Pancreas (tissue), 10 donors: ENCODE measurements at places on chromosomes 12 and 14.

DNA sequence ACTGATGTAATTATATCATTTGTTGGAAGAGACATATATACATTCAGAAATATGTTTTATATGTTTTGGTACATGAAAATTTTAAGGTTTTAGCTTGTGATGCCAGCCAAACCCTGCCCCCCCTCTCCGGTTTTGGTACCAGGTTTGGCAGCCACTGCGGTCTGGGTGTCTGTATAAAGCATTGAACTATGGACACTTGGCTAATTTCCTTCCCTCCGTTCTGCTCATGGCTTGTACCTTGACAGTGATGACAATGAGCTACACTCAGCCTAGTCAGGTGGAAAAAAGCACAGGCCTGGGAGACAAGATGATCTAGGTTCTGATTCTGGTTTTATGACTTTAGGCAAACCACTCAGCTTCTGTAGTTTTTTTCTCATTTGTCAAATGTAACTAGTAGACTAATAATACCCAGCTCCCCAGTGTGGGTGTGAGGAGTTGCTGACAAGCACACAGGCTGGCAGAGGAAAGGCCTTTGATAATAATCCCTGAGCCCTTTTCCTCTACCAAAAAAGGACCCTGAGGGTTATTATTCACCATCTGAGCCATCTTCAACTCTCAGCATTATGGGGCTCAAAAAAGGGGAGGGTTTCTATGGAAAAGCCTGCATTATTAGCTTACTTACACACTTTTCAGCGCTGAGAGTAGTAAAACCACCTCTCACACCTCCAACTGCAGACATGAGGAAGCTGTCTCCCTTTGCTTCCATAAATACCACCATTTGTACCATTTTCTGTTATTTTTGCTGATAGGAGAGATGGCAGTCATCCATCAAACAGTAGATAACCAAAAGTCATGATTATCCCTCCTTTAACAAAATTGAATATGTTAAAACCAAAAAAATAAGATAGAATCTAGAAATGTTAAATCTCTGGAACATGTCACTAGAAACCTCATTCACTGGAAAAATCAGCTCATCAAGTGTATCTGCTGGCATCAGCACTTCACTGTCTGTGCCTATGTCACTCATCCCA lies 76.3 kb upstream of the PSMC1 start:
- DNase-seq, result no peak

- peak; percentile 46 for DNase-seq
Measured at GRCh38 chr12:54588110-54588889, at the start of gene PPP1R1A. TSS of gene PPP1R1A (minus strand) at chr12:54588659. CDS start at chr12:54588488, 171 bp downstream.

DNA sequence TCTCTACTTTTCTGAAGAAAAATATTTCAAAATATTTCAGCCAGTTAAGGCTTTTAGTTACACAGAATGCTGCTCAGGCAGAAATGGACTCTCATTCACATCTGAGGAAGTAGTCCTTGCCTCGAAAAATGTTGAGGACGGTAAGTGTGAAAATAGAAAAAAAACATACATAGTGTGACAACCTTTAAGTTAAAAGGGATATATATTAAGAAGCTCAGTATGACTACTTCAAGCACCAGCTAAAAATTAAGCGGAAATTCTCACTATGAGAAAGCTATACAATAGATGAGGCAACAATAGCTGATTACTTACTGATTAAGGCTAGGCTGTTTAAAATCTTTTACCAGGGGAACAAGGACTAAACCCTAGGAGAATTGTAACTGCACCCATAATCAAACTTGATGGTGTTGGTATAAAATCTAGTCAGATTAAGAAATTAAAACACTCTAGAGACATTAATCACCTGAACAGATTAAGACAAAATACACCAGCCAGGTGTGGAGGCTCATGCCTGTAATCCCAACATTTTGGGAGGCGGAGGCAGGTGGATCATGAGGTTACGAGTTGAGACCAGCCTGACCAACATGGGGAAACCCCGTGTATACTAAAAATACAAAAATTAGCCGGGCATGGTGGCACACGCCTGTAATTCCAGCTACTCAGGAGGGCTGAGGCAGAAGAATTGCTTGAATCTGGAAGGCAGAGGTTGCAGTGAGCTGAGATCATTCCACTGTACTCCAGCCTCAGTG lies 53.9 kb downstream of the HNRNPC start:
- DNase-seq, result no peak

DNA sequence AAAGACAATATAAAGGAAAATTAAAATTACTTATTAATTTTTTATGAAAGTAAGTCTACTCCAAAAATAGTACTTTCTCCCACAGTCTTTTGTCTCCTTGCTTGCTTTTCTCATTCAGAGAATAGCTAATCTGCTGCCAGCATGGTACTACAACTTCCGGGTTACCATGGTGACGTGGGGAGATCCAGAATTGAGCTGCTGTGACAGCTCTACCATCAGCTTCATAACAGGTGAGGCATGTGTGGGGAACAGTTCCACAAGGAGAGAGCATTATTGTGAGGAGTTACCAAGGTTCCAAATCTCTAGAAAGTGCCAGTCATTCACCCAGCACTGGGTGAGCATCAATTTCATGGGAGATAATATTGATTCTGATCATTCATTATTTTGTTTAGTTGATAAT lies 197.8 kb downstream of the PTPRO start:
- DNase-seq, result no peak

DNA sequence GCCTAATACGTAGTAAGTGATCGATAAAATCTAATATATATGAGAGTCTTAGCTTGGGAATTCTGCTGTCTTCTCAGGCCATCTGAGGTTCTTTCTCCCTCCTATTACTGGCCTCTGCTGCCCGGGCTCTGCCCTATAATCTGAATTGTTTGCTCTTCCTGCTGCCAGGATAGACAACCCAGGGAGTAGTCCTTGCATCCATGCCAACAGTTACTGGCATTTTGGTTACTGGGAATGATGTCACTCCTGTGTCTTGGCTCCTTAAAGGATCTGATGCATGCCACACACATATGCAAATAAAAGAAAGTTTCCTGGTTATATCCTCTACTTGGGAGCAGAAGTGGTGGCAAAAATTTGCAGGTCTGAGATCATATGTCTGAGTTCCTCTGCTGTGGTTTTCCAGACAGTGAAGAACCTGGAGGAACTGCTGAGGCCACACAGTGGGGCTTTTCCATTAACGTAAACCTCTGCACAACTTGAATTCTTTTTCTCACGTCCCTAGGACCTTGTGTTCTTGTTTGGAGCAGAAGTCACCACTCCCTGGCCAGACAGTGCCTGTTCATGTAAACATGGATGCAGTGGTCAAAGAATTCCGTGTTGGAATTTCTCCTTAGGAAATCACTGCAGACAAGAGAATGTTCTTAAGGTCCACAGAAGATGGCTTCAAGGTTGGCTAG lies 320.6 kb upstream of the TBX3 start:
- no peak for DNase-seq

- DNase-seq, result peak; percentile 74
Measured at GRCh38 chr12:34218193-34219045, 196.1 kb downstream of the ALG10 start.

- no peak for DNase-seq
Measured at GRCh38 chr12:49041881-49042484, 18.6 kb downstream of the KMT2D start.

DNA sequence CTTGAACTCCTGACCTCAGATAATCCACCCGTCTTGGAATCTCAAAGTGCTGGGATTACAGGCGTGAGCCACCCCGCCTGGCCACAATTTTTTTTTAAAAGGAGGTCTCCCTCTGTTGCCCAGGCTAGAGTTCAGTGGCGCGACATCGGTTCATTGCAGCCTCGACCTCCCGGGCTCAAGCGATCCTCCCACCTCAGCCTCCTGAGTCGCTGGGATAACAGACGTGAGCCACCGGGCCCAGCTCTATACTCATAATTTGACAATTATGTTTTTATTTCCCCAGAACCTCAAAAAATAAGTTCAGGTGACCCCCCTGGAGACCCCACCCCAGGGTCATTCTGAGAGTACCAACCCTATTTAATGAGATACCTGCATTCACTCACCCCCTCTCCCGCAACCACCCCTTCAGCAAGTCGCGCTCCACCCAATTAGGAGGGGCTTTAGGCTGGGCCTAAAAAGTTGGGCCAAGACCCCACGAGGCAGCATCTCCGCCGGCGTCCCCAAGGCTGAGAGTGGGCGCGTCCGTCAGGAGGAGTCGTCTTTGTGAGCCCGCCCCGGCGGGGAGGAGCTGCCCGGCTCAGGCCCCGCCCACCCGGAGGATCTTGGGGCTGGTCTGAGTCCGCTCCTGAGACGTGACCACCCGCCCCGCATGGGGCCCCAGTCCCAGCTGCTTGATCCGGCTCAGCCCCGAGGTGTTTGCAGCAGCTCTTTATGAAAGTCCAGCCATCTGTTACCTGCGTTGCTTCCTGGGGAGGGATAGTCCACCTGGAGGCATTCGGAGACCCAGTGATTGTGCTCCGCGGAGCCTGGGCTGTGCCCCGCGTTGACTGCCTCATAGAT lies at the start of gene ANKRD33:
ANKRD33 (plus strand) TSS at position 628 of the 840 bp plus-strand sequence; CDS start at position 712, 84 bp downstream.
- DNase-seq, result no peak

DNA sequence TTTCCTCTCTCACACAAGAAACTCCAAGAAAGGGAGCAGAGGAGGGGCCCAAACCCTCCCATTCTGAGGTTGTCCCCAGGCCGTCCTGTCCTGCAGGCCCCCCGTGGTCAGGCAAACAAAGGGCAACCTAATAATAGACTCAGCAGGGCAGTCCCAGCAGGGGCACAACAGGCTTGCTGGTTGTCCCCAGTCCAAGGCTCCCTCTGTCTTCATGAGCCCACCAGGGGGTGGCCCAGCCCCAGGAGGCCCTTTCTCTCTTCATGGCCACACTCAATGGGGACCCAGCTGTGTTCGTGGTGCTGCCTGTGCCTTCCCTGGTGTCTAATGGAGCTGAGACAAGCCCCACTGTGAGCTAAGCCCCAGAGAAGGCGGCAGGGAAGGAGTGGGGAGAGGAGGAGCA lies 359.9 kb downstream of the ADGRD1 start:
- DNase-seq, result no peak

DNA sequence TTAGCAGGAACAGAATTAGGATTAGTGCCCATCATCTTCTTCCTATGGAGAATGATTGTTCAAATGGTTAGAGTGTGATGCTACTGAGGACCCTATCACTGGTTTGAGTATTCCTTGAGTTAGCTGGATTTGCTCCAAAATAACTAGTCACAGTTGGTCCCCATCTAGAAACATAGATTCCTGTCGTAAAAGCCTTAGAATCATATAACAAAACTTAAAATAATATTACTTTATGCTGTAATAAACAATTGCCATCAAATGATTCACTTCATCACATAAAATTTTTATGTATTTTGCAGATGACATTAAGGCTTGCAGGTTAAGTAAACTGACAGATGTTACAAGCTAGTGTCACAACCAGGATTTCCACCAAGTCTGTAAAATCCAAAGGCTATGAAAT lies 209.8 kb downstream of the CCER1 start:
- DNase-seq, result no peak

DNA sequence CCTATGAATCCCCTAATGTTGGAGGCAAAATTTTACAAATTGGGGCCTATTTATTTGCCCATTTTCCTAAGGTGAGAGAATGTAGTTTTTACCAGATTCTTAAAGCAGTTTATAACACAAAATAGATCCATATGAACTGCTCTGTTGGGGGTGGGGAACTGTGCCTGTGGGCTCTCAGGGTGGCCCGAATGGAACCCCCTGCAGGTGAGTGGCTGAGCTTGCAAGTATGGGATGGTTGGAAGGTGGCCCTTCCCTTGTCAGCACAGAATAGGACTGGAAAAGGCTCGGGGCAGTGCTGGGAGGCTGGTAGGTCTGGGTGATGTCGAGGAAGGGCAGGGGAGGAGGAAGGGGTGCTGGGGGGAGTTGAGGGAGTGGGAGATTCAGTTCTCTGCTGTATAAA lies 4.9 kb downstream of the VSX2 start:
- no peak for DNase-seq

DNA sequence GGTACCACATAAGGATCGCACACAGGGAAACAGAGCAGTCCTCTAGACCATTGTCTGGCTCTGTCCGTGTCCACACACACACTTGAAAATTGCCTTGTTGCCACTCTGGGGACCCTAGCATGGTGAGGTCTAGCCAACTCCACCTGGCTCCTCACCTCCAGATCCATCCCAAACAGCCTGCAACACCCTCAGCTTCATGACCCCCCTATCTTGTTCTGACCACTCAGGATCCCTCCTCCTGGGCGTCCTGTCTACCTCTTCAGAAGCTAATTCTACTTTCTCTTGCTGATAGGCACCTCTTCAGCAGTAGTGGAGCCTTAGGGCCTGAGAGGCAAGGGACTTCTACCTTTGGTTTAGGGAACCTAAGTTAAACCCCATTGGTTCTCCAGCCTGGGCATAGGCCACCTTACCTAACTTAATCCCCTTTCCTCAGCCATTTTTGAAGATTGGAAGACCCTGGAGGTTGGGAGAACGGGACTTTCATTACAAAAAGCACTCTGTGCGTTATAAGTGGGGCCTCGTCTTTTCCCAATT lies 697 bp upstream of the HOXC5 start:
- DNase-seq, result no peak

- no peak for DNase-seq
Measured at GRCh38 chr12:94813314-94813713, 163.0 kb upstream of the TMCC3 start.

DNA sequence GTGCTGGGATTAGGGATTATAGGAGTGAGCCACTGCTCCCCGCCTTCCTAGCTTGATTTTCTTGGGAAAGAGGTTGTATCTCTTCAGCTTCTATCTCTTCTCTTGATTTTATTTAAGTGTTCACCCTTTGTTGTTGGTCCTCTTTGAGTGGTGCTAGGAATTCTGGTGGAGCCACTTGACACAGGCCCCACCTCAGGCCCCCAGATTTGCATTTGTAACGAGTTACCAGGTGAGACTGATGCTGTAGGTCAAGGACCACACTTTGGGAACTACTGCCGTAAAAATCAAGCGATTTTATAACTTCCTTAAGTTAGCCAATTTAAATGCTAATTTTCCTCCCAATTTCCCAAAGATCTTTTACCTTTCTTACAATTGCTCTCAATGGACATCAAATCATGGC lies 26.3 kb downstream of the SRGAP1 start:
- DNase-seq, result no peak

DNA sequence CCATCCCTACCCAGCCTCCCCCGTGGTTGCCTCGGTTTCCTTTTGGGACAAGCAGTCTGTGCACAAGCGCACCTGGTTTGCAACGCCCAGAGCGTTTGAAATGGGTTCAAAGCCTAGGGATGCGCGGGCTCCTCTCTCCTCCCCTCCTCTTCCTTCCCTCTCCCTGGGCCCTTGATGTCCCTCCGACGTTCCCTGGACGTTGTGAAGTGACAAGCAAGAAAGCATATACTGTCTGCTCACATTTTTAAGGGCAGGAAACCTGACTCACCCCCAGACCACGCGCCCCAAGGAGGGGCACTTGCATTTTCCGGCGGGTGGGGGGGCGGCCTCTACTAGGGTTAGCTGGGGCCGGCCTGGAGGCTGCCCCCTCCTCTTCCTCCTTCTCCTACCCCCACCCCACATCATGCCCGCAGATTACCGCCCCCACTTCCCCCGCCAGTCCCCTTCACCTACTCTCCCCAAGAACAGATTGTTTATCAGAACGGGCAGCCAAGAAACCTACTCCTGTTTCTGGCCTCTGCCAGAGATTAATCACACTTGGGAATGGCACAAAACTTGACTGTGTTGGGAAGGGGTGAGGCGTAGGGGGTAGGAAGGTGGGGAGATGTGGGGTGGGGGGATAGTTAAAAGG lies 9.5 kb upstream of the IRF2BPL start:
- DNase-seq, result no peak

GRCh38 chr14:31320216-31320615 lies 100.1 kb downstream of the HEATR5A start:
- no peak for DNase-seq
